Daoy (cell line): ENCODE measurements at places on chromosomes 2 and 18. TPM values are rescaled to one million over a fixed set of nuclear protein-coding genes. Genes with fewer than 3 reads are reported as not detected.
A peak's percentile ranks its signal among the peaks of the same experiment; 100 is the strongest.

SMIM21 gene
- total RNA-seq: not detected in 2 replicates

PRSS56 gene
- total RNA-seq: not detected in 2 replicates

PLA2R1 gene
- total RNA-seq: 0.68 and 1.4 TPM in 2 replicates

DPYSL5 gene
- 1.0 and 1.9 TPM in 2 replicates for total RNA-seq

NPHP1 gene
- 4.8 and 7.5 TPM in 2 replicates for total RNA-seq

DNA sequence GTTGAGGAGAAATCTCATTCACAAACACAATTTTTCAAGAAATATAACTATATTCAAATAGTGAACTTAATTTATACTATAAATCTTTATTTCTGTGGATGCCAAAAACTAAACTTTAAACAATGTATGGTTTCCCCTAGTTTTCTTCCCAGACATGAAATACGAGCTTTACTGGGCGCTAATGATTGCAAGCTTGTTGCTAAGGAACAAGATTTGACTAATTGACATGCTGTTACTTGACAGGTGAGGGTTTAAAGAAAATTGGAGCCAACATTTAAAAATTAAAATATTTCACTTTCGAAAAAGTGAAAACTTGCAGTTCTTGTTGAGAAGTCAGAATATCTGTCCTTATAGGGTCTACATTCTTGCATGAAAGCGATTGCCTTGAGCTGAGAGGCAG is 381.0 kb downstream of the MEIS1 start:
- no peak for DNase-seq

DNA sequence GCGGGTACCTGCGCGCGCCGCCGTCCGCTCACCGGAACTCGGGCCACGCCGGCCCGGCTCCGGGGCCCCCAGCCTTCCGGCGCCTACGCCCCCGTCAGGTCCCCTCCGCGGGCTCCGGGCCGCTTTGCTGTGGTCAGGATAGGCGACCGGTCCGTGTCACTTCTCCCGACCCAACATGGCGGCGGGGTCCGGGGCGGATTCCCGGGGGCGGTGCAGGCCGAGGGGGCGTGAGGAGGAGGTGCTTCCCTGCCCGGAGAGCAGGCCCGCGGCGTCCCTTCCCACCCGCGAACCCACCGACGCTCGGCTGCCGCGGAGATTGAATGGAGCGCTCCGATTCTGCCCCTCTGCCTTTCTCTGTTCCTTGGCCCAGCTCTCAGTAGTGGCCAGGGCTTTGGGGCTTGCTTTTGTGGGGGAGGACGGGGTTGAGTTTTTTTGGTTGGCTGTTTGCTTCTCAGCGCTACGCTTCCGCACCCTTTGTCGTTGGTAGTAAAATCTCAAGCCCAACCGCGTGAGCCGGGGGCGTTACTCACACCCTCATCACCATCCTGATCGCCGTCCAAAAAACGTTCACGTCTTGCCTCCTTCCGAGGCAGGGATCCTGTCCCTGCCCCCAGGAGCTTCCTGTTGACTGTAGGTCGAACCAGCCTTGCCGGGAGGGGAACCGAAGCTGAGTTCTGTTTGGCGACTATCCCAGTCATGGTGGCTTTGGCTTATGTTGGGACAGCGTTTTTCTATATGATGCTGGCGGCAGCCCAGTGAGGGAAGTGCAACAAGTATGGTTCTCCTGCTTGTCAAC is 532 bp upstream of the YES1 start:
- DNase-seq: peak; percentile 68

GRCh38 chr2:237967463-237967951 is 693 bp downstream of the UBE2F start:
- DNase-seq: peak; percentile 13

DNA sequence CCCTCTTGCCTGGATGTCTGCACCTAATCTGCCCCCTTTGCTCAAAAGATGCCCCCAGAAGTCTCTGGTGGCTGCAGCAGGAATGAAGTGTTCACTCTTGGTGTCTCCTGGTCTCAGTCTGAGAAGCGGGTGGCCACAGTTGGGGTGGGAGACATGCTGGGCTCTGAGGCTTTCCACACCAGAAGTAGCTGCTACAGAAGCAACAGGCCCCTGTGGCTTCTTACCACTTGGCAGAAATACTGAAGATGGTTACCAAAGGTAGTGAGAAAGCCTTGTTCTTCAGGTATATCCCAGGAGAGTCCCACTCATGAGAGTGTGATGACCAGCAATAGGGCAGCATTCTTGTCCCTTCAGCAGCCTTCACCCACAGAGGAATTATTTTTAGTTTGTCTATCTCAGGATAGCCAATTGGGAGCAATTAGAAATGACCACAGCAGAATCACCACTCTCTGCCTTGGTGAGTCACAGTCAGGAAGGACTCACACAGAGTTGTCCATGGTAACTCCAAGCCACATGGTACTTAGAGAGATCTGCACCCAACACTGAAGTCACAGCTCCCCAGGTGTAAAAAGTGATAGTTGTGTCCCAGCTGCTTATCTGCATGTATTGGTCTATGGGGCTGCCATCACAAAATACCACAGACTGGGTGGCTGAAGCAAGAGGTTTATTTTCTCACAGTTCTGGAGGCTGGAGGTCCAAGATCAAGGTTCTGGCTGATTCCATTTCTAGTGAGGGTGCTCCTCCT is 169.8 kb upstream of the ID2 start:
- DNase-seq: peak; percentile 42

GRCh38 chr18:51235009-51235789 is 37.7 kb upstream of the MEX3C start:
- DNase-seq: peak; percentile 49

- no peak for DNase-seq
Measured at GRCh38 chr2:136015699-136016098, 30.3 kb upstream of the DARS1 start.

DNA sequence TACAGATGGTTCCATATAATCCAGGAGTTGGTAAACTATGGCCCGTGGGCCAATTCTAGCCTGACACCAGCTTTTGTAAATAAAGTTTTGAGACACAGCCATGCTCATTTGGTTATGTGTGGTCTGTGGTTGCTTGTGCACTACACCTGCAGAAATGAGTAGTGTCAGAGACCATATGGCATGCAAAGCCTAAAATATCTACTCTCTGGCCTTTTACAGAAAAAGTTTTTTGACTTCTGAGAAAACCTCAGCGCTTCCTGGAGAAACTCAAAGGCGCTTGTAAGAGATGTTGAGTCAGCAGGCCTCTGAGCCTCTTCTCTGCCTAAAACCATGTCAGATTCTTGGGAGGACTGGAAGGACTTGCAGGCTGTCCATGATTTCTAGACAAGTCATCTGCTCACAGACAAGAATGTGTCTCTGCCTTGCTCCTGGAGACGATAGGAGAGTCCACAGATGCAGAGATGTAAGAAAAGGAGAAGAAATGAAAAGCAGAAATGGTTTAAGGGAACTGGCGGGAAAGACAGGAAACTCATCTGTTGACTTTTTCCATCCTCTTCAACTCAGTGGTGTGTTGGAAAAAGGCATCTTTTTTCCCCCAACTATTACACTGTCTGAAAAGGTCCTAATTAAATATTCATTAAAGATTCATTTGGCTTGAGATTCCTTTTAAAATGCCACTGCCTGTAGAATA is 5.2 kb downstream of the TTC39C start:
- no peak for DNase-seq

DNA sequence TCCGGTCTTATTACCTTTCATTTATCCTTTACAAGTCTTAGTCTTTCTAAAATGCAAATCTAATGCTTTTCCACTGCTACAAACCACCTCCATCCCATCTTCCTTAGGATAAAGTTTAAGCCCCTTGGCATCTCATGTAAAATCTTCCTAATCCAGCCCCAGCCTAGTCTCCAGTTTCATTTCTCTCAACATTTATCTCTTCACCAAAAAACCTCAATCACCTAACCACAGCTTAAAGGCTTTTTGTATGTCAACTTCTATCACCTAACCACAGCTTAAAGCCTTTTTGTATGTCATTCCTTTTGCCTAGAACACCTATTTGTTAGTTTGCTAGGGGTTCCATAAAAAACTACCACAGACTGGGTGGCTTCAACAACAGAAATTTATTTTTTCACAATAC is 4.2 kb downstream of the TRAK2 start:
- no peak for DNase-seq

DNA sequence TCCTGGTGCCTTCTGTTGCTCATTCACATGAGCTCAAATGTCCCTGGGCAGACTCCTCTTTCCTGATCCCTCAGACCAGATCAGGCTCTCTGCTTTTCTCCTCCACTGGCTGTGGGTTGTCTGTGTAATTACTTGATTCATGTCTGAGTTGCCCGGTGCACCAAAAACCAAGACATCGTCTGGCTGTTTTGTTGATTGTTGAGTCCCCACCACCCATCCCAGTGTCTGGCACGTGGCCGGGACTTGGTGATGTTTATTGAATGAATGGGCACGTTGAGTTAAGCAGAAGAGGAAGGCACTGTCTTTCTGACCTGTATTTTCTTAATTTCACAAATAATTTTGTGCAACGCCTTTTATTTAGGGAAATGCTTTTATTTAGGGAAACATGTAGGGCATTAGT is 499.1 kb upstream of the HS6ST1 start:
- DNase-seq: no peak

GRCh38 chr18:500632-501405 is at the start of gene COLEC12:
Gene COLEC12, minus strand, starts transcription at chr18:500701. Its CDS starts 187 bp downstream, at chr18:500514.
- DNase-seq: peak; percentile 2

GRCh38 chr2:54000524-54000923 is 29.7 kb upstream of the PSME4 start:
- DNase-seq: no peak

- DNase-seq: no peak
Measured at GRCh38 chr2:197131558-197131855, 179.1 kb downstream of the ANKRD44 start.

DNA sequence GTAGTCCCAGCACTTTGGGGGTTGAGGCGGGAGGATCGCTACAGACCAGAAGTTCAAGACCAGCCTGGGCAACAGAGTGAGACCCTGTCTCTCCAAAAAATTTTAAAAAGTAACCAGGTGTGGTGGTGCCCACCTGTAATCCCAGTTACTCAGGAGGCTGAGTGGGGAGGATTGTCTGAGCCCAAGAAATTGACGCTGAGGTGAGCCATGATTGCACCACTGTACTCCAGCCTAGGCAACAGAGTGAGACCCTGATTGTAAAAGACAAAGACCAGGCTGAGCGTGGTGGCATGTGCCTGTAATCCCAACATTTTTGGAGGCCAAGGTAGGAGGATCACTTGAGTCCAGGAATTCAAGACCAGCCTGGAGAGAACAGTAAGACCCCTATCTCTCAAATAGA is 7.8 kb downstream of the ST6GAL2 start:
- DNase-seq: no peak
